ENCODE measurements at places on chromosomes 16 and 17. TPM values are rescaled to one million over a fixed set of nuclear protein-coding genes. Genes with fewer than 3 reads are reported as not detected.
A peak's percentile ranks its signal among the peaks of the same experiment; 100 is the strongest.

WFDC1 gene
- not detected for total RNA-seq

MT4 gene
- total RNA-seq = not detected

CDH1 gene
- total RNA-seq = 0.06 TPM

ZG16B gene
- not detected for total RNA-seq

TSPAN10 gene
- 0.74 TPM for total RNA-seq

GRCh38 chr16:10652730-10653590 is 41.8 kb downstream of the TEKT5 start:
- peaks cover 24% of the 10 kb centered on the region for H3K4me1 ChIP-seq
- H3K4me3 ChIP-seq = peak overlapping the region; percentile 13
- H3K27me3 ChIP-seq = no peaks in the 10 kb centered on the region
- H3K27ac ChIP-seq = peak overlapping the region; percentile 18
- DNase-seq = peak; percentile 72

EPX gene
- not detected for total RNA-seq

All from A673 (cell line).